ENCODE measurements at places on chromosomes 5 and 9. TPM values are rescaled to one million over a fixed set of nuclear protein-coding genes. Genes with fewer than 3 reads are reported as not detected.

Gene GNA14
- total RNA-seq, result 2.2 TPM

GRCh38 chr9:69319324-69320025 lies 5.5 kb upstream of the ENTREP1 start:
- DNase-seq, result no peak

DNA sequence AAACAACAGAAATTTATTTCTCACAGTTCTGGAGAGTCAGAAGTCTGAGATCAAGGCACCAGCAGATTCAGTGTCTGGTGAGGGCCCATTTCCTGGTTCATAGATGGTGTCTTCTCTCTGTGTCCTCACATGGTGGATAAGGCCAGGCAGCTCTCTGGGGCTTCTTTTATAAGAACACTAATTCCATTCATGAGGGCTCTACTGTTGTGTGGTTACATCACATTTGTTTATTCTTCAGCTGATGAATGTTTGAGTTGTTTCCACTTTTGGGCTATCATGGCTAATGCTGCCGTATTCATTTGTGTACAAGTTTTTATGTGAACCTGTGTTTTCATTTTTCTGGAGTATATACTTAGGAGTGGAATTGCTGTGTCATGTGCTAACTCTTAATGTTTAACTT lies 35.2 kb downstream of the DDX4 start:
- no peak for DNase-seq

GRCh38 chr5:168334695-168335094 lies 43.2 kb downstream of the WWC1 start:
- DNase-seq, result no peak

GRCh38 chr5:157197086-157197485 lies 16.4 kb downstream of the ITK start:
- DNase-seq, result no peak

All from left ventricle myocardium inferior (tissue), 1 donor.